ENCODE measurements at places on chromosomes 13 and 19. TPM values are rescaled to one million over a fixed set of nuclear protein-coding genes. Genes with fewer than 3 reads are reported as not detected.
A peak's percentile ranks its signal among the peaks of the same experiment; 100 is the strongest.

The ANKLE1 gene
- total RNA-seq: 0.99 TPM

The ZSCAN22 gene
- 3.7 TPM for total RNA-seq

DNA sequence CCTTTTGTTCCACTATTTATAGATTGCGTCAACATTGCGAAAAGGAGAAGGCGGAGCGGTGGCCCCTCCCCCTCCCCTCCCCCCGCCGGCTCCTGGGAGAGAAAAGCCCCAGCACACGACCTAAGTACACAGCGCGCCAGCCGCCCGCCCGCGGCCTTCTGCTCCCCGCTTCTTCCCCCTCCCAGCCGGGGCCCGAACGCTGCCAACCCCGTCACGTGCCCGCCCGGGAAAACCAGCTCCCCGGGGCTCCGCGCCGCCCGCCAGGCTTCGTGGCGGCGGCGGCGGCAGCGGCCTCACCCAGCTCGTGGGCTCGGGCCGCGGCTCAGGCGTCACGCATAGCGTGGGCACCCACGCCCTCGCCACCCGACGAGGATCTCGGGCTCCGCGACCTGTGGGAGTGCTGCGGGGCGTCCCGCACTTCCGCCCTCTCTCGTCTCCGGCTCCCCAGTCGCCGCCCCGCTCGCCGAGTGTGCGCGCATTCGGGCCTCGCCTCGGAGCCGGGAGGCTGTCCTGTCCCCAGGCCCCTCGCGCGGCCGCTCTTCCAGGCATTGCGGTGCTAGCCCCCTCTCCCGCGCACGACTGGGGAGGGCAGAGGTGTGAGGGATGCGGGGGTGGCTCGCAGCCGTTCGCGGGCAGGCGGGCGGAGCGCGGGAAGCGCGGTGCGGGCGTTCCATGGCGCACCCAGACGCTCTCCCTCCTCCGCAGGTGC, 110.5 kb downstream of the KCNRG start:
- peaks cover 8% of the 10 kb centered on the region for H3K36me3 ChIP-seq
- H3K27me3 ChIP-seq: peaks cover 11% of the 10 kb centered on the region
- H3K27ac ChIP-seq: peak overlapping the region; percentile 89
- peak overlapping the region; percentile 81 for H3K4me3 ChIP-seq
- peak; percentile 95 for DNase-seq

GRCh38 chr13:21971662-21972621, 301.1 kb downstream of the FGF9 start:
- no peak overlapping the region for H3K27ac ChIP-seq
- no peak overlapping the region for H3K4me3 ChIP-seq
- no peak for DNase-seq
- H3K36me3 ChIP-seq: no peaks in the 10 kb centered on the region

DNA sequence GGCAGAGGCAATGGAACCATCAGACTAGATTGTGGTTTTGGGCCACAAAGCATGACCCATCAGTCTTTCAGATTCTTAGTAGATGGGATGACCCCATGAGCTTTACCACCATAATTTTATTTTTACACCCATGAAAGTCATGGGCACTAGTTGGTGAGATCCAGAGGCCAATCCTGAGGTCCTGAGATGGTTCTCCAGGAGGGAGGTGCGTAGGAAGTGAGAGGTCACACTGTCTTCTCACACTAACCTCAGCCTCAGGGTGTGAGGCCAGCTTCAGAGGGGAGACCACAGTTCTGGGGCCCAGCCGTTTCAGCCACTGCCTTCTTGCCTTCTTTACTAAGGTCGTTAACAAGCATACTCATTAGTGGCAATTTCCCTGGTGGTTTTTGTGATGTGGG, 106.4 kb downstream of the AKAP11 start:
- H3K27me3 ChIP-seq: peaks cover 36% of the 10 kb centered on the region
- DNase-seq: no peak
- H3K27ac ChIP-seq: no peak overlapping the region

DNA sequence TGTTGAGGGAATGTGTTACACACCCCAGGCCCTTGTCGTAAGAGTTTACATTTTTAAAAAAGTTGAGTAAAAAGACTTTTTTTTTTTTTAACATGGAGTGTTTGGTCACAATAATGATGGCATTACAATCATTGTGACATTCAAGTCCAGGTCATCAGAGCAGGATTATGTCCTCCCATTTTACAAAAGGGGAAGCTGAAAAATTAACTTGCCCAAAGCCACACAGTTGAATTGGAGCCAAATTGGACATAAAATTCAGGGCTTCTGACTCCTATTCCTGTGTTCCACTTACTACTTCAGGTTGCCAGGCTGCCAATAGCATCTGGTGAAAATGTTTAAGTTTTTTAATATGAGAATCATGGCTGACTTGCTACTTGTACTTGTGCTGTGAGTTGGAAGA, 49.3 kb downstream of the DLEU7 start:
- peaks cover 10% of the 10 kb centered on the region for H3K4me1 ChIP-seq
- H3K27me3 ChIP-seq: peaks cover 2% of the 10 kb centered on the region
- H3K36me3 ChIP-seq: no peaks in the 10 kb centered on the region
- no peak for DNase-seq

DNA sequence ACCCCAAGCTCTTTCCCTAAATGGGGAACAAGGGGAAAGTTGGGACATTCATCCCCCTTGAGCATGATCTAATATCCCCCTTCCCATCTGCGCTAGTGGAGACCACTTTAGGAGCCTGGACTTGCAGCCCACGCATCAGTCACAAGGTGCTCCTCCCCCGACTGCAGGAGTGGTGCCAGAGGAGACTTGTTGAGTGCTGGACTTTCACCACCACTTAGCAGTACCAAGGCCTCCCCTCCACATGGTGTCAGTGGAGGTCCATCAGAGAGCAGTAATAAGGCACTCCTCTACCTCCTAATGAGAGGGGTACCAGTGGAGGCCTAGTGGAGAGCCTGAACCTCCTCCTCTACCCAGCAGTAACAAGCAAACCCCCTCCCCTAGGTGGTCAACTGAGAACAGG, 22.5 kb downstream of the CAB39L start:
- DNase-seq: no peak
- no peak overlapping the region for H3K4me3 ChIP-seq
- no peaks in the 10 kb centered on the region for H3K27me3 ChIP-seq
- H3K4me1 ChIP-seq: peaks cover 6% of the 10 kb centered on the region
- no peaks in the 10 kb centered on the region for H3K36me3 ChIP-seq
- H3K27ac ChIP-seq: no peak overlapping the region

DNA sequence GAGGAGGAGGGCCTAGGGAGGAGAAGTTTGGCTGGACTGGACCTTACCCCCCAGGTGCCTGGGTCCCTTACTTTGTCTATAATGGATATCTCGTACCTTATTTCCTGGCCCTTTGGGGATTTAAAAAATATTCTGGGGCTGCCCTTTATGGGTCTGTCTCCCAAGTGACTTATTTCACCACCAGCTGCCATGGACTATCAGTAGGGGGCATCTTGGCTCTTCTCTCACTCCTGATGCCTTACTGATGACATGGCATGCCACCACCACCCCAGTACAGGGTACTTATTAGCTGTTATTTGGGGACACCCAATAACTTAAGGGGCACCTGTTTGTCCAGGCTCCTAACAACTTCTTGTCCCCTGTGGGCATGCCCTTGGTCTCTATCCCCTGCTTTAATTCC, 38.0 kb downstream of the NFIX start:
- no peak overlapping the region for H3K27ac ChIP-seq
- H3K4me1 ChIP-seq: peaks cover 43% of the 10 kb centered on the region

DNA sequence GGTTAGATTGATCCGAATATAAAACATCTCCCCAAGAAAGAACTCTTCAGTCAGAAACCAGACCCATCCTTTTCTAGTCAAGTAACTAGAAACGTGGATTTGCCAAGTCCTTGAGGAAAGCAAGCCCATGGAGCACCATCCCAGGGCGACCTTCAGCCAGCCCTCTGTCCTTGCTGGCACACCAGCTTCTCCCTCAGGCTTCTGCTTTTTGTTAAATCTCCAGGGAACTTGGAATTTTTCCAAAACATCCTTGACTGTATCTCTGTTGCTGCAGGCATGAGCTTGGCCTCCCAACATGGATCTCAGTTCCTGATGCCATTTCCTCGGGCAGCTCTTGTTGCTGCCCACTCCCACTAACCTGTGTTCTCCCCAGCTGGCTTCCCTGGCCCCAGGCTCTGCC, 27.1 kb upstream of the C1QTNF9 start:
- H3K4me3 ChIP-seq: no peak overlapping the region
- no peaks in the 10 kb centered on the region for H3K27me3 ChIP-seq
- peaks cover under 1% of the 10 kb centered on the region for H3K36me3 ChIP-seq
- DNase-seq: no peak
